Right cardiac atrium (tissue), 5 donors: ENCODE measurements at places on chromosomes 2 and 18. TPM values are rescaled to one million over a fixed set of nuclear protein-coding genes. Genes with fewer than 3 reads are reported as not detected.

Gene LAMA3
- 3.6 TPM for total RNA-seq

DNA sequence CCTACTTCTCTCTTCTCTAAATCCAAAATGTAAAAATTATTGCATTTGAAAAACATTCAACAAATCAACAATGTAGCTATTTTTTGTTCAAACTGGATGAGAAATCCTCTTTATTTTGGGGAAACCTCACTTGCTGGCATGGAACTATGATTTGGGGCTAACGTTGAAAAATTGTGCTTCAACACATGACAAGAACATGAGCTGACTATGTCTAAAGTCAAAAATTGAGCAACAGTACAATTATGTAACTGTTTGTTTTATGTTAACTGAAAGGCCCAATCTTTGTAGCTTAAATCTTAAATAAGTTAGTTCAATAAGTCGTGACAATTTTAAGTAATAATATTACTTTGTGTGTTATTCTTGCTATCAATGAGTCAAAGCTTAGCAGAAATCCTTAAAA is 67.3 kb downstream of the TMEFF2 start:
- DNase-seq = no peak

- no peak for DNase-seq
These were observed 29.4 kb upstream of the GMPPA start for GRCh38 chr2:219469186-219469724.

Gene DSC3
- 0.03 TPM for total RNA-seq

DNA sequence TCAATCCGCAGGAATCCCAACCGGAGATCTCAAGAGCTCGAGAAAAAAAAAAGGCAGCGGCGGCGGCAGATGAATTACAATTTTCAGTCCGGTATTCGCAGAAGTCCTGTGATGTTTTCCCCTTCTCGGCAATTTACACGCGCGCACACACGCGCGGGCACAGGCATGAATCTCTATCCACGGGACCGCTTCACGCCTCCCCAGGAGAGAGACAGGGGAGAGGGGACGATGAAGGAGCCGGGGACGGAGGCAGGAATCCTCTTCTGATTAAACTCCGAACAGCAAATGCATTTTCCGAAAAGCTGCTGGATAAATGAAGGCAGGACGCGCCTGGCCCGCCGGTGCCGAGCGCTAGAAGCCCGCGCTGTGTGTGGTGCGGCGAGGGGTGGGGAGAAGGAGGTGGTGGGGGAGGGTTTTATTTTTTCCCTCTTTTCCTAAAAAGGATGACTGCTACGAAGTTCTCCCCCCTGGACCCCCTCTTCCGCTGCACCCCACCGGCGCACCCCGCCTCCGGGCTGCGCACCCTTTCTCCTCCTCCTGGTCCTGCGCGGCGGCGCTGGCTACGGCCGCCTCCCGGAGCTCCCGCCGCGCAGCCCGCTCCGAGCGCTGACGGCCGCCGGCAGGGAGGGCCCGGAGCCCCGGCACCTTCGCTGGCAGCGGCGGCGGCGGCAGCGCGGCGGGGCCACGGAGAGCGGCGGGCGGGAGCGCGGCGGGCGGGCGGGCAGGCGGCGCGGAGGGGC is at the start of gene BCL2:
Gene BCL2, minus strand, starts transcription at position 387 of the 740 bp plus-strand sequence.
- DNase-seq = no peak

DNA sequence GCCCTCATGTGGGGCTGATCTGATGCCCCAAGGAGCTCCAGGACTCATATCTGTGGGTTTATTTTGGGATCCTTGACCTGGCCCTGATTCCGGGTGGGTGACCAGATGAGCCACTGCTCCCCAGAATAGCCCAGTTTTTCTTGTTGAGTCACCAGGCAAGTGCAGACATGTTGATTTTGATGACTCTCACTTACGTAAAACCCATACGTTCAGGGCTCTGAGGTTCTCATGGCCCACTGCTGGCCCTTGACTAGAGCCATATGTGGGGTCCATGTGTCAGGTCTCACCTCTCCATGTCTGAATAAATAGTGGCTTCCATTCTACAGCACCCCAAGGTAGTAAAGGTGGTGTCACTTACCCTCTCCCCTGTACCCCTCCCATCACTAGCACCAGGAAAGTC is 41.9 kb downstream of the CDC42EP3 start:
- DNase-seq = no peak

- DNase-seq = peak; percentile 47
These were observed 789.6 kb upstream of the SLC8A1 start for GRCh38 chr2:41241325-41242000.

DNA sequence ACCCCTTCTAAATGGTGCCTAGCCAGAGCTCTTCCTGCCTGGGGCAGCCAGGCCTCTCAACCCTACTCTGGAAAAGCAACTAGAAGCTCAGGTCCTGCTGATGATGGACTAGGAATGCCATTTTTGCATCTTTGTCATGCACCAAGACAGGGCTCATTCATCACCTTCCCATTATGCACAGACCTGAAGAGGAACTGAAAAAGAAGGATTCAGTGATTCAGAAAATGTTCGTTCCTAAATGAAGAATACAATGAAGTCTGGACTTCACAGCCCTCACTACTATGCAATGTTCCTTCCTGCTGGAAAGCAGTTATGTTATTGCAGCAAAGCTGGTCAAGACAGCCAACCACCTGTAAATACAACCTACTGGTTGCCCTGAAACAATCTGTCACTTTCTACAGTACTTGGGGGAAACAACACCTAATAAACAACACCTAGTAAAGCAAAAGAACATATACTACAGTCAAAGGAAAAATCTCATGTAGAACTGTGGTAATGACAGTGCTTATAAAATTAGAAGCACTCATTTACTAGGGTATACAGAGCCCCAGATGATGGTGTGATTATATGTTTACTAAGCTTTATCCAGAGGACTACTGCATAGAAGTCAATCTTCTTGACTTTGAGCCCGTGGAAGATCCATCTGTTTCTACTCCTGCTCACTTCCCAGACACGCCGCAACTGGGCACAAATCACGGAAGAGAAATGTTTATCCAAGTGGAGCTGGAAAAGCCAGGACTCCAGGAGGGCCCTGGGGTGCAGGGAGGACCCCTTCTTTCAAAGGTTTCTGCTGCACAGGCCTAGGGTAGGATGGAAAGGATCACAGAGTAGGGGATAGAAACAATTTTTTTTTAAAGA is 103.1 kb upstream of the THOC1 start:
- no peak for DNase-seq

GRCh38 chr18:76323891-76324290 is 171.2 kb downstream of the ZNF516 start:
- no peak for DNase-seq

DNA sequence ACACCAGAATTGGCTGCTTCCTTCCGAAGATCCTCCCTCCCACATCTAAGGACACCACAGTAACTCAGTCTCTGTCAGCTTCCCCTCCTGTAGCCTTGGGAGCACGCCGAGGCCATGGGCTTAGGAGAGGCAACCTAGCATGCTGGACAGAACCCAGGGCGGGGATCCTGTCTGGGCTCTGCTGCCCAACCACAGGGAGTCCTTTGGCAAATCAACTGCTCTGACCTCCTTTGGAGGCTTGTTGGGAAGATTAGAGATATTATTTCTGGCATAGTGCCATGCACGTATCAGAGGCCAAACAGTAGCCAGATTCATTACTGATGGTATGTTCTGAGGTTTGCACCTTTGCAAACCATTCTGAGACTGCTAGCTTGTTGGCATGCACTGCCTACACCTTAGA is 262.7 kb upstream of the EPAS1 start:
- DNase-seq = peak; percentile 84

- DNase-seq = no peak
These were observed 611 bp downstream of the NOL10 start for GRCh38 chr2:10688921-10689807.
